ENCODE measurements at places on chromosomes 12 and 14.

- DNase-seq: no peak
Measured at GRCh38 chr14:84401631-84402030, 1128.3 kb upstream of the FLRT2 start.

GRCh38 chr12:11773889-11774677 lies 124.6 kb downstream of the ETV6 start:
- no peak for DNase-seq

GRCh38 chr12:68358532-68359485 lies 26.6 kb upstream of the MDM1 start:
- no peak for DNase-seq

DNA sequence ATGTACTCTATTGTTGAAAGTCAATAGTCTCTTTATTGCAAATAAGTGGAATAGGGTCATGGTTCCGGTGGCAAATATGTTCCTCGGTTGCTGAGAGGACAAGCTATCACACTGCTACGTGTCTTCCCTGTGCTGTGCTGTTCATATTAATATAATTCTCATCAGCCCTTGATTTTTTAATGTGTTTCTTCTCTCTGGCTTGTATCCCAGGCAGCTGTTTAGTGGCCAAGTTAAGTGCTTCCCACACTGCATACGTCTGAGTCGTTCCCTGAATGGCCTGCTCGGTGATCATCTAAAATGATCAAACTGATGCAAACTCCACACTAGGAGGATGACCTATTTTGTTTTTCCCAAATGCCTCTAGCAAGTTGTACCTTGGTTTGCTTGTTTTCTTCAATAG lies 186.4 kb downstream of the ANO6 start:
- no peak for DNase-seq

- DNase-seq: no peak
Measured at GRCh38 chr12:27754795-27755194, 25.2 kb upstream of the KLHL42 start.
